Activated CD4-positive, alpha-beta T cell treated with anti-CD3 and anti-CD28 coated beads for 24 hours (primary cell): ENCODE measurements at places on chromosomes 11 and 22.

GRCh38 chr11:119087123-119087522 lies 2.4 kb downstream of the HMBS start:
- no peak for DNase-seq

DNA sequence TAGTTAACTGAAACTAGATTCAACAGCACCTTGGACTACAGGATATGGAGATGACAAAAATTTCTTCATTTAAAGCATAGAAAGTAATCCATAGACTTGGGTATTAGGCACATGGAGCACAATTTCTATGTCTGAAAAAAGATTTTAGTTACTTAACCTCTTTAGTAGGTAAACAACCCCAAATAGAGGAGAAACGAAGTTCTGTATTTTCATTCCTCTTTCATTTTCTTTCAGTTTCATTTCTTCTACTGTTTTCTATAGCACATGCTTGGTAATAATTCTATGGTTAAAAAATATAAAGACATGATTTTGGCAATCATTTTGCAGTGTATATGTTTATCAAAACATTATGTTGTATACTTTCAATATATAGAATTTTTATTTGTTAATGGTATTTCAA lies 99.5 kb downstream of the CASP12 start:
- no peak for DNase-seq

DNA sequence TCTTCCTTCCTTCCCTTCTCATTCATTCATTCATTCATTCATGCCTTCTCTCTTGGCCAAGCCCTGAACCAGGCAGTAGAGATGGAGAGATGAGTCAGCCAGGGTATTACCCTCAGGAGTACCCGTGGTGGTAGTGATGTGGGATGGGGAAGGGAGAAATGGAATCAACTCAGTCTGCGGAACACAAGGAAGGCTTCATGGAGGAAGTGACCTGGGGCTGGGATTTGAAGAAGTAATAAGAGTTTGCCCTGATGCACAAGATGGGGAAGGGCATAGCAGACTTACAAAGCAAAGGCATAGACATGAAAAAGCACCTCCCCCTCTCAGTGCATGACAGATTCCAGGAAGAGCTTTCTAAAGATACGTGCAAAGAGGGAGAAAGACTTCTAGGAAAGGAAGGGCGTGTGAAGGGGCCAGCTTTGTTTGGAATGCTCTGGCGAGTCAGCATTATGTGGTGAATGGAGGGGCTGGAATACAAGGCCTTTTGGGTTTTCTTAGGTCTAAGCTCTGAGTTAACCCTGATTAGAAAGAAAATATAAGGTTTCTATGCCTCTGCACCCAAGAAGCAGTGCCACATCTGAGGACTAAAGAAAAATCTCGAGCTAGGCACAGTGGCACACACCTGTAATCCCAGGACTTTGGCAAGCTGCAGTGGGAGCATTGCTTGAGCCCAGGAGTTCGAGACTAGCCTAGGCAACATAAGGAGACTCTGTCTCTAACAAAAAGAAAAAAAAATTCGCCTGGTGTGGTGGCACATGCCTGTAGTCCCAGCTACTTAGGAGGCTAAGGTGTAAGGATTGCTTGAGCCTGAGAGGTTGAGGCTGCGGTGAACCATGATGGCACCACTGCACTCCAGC lies 36.4 kb upstream of the ACER3 start:
- no peak for DNase-seq

- DNase-seq = no peak
Observed at GRCh38 chr11:30749268-30749667, 163.1 kb upstream of the MPPED2 start.

DNA sequence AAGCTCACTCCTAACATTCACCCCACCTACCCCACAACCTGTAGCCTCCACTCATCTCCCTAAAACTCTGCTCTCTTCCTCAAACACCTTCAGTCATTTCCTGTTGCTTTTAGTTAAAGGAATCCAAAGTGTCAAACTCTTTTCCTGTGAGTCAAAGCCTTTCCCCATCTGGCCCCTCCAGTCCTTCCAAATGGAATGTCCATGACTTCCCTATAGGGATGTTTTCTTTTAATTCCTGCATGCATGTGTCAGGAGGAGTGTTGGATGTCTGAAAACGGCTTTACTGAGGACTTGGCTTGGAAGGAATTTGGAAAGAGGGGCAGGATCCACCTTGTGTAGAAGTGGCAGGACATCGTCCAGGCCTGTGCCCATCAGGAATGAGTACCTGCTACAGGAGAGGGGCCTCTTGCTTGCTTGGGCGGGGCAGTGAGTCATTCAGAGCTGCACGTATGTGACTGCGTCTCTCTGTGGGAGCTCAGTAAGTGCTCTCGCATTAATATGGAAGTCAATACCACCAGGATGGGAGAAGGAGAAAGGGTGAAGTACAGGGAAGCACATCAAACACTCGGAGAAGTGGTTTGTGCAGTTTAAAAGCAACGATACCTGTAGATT lies 491.9 kb downstream of the OPCML start:
- no peak for DNase-seq

- no peak for DNase-seq
Observed at GRCh38 chr11:13216019-13216710, 61.4 kb upstream of the BMAL1 start.

DNA sequence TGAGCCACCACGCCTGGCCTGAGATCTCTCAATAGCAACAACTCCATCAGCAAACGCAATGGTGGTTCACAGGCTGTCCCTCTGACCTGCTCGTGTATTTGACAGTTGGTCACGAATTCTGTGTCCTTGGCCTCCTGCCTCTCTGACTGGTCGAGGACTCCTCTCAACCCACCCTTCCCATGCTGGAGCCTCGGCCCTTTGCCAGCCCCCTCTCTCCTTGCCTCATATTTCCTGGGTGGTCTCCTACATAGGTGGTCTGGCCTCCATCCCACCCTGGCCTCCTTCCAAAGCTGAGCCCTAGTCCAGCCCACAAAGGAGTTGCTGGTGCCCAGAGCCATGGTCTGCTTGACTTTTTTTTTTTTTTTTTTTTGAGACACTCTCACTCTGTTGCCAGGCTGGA lies 11.4 kb upstream of the A4GALT start:
- no peak for DNase-seq

DNA sequence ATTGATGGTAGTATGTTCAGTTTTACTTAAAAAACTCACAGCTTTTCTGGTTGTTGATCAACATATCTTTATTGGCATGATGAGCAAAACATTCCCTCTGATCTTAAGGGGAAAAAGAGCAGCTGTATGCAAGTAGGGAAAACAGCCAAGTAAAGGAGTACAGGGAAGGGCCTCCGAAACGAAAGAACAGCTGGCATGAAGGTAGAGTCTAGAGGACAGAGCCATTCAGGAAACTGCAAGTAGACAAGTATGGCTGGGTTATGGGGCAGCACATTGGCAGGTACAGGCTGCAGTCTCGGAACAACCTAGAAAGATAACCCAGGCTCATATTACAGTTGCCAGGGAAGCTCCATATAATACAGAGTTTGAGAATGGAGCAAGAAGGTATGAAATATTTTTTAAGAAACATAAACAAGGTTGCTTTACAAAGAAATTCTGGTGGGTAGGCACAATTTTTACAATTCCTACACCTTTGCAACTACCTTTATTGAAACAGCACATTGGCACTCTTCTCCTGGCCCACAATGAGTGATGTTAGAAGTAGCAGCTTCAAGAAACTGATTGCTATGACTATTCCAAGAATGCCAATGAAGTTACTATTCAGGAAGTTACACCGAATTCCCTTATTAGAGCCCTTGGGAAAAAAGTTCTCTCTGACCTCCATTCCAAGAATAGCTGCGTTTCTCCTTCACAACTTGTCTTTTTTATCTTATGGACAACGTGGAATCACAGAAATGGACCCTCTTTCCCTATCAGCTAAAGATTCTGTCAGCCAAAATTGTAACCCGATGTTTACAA lies 45.2 kb downstream of the LGR4 start:
- no peak for DNase-seq

DNA sequence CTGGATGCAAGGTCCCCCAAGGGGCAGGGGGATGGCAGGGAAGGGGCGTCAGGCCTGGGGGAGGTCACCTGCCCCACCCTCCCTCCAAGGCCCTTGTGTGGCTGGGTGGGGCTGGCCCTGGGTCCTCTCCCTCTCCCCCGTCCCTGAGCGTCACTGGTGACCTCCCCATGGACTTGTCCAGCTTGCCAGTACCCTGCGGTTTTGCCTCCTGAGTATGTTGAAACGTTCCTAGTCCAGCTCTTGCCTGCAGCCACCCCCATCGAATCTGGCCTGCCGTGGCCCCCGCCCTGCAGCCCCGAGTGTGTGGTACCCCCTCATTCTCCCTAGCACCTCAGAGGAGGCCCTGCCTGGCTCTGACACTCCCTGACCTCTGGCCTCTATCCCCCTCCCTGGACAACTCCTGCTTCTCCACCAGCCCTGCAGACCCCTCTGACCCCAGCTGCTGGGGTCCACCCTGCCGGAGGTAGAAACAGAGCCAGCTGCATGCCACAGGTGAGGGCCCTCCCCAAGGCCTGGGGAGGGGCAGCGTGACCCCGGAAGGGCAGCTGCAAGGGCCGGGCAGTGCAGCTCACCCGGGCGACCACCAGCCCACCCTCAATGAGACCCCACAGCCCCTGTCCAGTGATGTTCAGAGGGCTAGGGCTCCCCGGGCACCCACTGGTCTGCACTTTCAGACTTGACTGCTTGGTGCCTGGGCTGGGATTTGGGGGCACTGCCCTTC lies 4.1 kb upstream of the MUC6 start:
- no peak for DNase-seq

GRCh38 chr22:39153220-39153717 lies 789 bp upstream of the CBX7 start:
- no peak for DNase-seq

DNA sequence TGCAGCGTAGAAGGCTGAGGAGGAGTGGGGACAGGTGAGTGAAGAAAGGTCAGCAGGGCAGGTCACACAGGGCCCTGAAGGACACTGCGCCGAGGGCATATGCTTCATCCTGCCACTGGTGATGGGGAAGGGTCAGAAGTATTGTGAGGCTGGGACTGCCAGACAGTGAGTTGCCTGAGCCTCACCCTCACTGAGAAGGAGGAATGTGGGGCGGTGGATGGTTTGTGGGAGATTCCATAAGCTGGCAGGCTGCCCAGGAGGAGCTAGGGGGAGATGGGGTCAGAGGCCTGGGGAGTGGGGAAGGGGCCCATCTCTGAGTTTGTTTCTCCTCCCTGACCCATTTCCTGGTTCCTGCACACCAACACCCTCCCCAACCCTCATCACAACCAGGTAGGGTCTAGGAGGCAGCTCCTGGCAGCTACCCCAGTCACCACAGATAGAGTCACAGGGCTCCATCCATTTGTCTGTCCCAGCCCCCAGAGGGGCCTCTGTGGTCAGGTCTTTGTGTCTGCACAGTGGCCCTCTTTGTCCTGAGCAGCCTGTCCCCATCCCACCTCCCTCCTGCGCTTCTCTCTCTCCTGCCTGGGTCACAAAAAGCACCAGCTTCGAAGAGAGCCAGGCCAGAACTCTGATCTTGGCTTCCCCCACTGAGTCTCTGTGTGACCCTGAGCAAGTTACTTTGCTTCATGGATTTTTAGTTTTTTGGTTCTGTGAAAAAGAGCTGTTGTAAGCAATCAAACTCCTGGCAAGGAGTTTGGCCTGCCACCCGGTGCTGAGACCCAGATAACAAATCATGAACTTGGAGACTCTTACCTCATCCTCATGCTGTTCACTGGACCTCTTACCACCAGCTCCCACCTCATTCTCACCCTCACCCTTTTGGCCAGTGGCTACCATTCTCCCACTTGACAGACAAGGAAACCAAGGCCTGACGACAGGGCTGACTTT lies 4.6 kb upstream of the P2RY2 start:
- DNase-seq = no peak

DNA sequence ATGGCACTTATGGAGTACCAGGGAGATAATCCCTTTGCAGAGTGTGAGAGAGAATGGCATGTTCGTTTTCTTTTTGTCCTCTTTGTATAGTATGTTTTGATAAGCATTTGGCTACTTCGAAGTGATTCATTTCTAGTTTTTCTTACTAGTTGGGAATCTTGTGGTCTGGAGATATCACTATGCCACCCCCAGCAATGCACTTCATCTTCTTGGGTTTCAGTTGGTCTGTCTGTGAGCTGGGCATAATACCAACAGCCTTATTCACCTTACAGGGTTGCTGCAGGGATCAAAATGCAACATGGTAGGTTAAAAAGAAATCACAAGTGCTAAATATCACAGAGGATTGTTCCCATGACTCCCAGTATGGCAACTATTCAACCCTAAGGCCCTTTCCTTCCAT lies 387.8 kb upstream of the CADM1 start:
- no peak for DNase-seq

DNA sequence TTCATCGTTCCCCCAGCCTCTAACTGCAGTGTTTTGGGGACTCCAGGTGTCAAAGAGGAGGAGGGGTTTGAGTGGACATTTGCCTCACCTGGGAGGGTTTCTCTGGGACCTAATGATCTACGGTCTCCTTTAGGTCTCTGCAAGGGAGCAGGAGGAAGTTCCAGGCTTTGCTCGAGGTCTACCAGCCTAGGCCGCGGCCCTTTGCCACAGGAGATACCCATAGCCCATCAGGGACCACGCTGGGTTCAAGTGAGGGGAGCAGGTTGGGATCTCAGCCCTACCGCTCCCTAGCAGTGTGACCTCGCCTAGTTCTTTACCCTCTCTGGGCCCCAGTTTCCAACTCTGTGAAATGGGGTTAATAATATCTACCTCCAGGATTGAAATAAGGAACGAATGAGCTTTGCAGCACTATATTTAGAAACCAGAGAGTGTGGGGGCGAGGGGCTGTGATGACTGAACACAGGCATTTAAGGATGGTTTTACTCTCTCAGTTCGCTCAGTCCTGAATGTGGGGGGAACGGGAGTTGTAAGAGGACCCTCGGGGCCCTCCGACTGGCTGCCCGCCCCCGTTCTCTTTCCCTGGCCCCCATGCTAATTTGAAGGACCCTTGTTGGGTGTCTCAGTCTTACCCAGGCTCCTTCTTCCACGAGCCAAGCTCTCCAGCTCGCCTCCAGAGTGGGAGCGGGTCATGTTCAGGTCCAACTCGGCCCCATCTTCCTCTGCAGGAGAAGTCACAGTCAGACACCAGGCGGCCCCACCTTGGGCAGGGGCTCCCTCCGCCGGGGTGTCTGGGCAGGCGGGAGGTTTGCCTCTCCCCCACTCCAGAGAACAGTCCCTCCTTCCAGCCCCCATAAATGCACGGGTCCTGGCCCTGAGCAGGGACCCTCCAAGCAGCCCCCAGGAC lies 11.7 kb downstream of the PDGFB start:
- no peak for DNase-seq
